Islet precursor cell (in vitro differentiated cells): ENCODE measurements at places on chromosomes 4 and X.
A peak's percentile ranks its signal among the peaks of the same experiment; 100 is the strongest.

DNA sequence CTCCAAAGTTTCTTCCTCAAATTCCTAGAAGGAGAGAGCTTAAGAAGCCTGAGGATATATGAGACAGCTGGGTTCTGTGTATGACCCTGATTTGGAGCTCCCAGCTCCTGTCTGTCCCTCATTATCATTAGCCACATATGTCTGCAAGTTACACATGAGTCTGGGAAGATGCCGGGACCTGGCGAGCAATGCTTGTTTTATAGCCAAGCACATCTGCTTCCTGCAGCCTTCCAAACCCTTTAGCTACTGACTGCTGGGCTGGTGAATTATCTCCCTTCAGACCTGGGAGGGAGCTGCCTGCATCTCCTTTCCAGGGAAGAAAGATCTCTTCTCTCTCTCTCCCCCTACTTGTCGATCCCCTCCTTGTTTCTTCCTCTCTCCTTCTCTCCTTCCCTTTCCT is 556.7 kb upstream of the BOD1L1 start:
- peak; percentile 64 for DNase-seq

DNA sequence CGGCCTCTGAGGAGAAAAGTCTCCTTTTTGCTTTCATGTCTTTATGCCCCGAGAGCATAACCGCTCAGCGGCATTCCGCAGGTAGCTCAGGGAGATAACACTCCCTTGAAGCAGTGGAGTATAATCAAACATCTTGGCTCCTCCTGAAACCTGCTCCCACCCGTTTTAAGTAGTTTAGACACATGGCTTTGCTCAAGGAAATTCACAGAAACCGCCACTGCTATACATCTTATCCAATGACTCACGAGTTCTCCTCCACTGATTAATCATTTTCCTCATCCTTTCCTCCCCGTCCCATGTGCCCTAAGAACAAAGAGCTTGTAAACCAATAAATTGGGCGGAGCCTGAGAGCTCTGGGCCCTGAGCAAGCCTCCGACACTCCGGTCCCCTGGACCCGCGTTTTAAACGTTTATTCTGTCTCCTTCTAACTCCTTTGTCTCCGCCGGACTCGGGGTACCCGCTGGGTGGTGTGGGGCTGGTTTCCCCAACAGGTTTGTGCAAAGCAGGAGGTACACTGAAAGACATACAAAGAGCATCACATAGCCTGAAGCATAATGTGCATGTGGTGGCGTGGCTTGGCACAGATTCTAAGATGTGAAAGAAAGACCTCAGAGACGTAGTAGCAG is 401.2 kb downstream of the TLL1 start:
- peak; percentile 42 for DNase-seq

DNA sequence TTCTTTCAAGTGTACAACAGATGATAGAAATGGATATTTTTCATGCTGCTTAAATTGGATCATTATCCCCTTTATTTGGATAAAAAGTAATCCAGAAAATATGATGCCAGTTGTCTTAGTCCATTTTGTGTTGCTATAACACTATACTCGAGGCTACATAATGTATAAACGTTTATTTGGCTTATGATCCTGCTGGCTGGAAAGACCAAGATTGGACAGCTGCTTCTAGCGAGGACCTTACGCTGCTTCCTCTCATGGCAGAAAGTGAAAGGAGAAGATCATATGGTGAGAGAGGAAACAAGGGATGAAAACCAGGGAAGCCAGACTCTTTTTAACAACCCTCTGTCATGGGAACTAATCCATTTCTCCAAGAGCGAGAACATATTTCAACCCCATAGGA is 102.7 kb downstream of the TRAM1L1 start:
- DNase-seq = no peak

- no peak for DNase-seq
These were observed 328.5 kb downstream of the PPP3CA start for GRCh38 chr4:101018836-101019235.

- DNase-seq = no peak
These were observed 577 bp upstream of the PIM2 start for GRCh38 chrX:48919360-48919841.

GRCh38 chr4:110046588-110047049 is 133.9 kb downstream of the EGF start:
- DNase-seq = no peak

DNA sequence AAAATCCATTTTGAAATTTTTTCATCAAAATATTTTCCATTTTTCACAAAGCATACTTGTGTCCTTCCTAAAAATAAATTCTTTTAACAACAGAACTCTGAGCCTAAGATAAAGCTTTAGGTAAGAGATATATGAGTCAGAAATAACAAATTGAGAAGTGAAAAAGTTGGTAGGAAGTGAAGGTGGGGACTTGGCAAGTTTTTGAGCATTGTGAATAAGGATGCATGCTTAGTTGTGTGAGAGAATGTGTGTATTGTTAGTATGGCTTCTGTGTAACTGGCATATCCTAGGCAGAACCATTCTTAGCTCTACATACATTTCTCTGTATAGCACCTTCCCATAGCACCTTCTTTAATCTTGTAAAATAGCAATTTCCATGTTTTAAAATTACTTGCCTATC is 6.8 kb downstream of the ASB5 start:
- no peak for DNase-seq

GRCh38 chr4:101346351-101347266 is 717 bp downstream of the PPP3CA start:
- DNase-seq = peak; percentile 78

- no peak for DNase-seq
These were observed 213.4 kb upstream of the JADE1 start for GRCh38 chr4:128596115-128596514.

DNA sequence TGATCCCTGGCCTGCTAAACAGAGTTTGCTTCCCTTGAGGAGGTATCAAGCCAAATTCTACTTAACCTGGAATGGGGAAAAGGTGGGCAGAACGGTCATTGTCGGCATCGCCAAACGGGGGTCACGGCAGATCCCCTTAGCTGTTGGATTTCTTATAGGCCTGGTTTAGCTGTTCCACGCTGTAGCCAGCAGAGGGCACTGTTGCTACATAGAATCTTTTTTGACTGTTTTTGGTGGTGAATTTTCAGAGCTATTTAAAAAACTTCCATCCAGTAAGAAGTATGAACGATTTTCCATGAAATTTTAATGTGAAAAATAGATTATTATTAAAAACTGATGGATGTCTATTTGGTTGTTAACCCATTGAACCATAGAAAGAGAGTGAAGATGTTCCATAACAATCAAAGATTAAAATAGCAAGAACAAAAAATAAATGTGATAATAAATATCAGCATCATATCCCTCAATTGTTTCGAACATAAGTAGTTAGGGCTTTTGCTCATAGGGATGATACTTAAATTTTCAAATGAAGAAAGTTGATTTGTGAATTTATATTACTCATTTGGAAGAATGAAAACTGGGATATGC is 56.6 kb downstream of the LINC00632 start:
- peak; percentile 63 for DNase-seq

- peak; percentile 63 for DNase-seq
These were observed 224.4 kb downstream of the LDB2 start for GRCh38 chr4:16674082-16674481.

DNA sequence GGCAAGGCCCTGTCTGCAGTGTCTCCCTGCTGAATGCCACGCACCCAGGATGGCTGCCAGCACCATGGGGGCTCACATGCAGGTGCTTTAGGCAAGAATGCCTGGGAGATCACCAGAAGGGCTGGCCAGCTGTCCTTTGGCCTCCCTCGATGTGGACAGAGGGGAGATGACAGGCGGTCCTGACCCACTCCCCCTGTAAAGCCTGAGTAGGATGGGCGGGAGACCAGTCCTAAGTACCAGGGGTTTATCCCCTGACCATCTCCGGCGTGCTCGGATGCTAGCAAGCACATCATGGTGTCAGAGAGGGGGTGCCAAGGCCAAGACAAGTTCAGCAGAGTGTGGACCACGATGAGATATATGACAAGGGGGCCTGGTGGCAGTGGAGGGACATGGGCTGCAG is 5.3 kb downstream of the PDZD4 start:
- DNase-seq = no peak
